ENCODE measurements at places on chromosomes 1 and 21.
A peak's percentile ranks its signal among the peaks of the same experiment; 100 is the strongest.

- DNase-seq: no peak
These were observed 680.3 kb downstream of the PLA2G4A start for GRCh38 chr1:187509091-187509490.

DNA sequence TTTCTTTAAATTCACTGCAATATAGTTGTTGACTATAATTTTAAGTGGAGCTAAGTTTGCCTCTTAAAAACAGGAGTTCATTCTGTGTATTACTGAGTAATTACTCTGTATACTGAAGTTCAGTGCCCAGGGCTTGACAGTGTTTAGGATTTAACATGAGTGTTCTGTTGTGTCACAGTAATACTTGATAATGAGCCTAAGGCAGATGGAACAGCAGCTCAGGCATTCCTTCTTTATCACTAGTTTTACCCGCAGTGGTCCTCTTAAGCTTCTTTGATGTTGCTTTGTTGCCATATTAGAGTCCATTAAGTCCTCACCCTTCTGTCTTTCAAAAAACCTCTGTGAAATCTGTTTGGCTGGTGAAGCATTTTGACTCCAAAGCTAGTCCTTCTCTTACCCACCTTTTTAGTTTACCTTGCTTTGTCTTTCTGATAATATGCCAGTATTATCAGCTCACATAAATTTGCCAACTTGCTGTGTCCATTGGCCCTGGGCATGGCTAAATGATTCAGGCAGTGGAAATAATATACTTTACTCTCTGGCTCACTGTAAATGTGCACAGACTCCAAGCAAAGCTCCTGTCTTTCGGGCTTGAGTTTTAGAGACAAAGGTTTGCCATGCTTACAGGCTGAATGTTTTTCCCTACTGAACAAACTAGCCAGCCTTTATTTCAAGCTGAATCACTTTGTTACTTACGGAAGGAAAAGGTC, 17.7 kb downstream of the HIPK1 start:
- no peak for DNase-seq

DNA sequence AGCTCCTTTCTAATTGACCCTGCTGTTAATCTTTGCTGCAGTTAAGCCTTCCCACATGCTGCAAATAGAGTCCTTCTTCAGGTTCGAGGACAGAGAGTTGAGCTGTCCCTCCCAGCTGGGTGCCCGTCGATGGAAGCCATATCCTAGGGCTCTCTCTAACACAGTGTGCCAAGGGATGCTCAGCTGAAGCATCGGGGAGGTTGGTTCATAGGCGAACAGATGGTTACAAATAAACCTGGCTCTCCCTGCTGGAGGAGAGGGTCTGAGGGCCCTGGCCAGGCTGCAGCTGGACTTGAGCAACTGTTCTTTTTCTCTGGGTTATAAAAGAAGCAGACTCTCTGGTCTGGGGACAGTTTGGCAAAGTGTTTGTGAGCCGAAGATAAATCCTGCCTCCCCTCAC, 120.3 kb upstream of the C8B start:
- no peak for DNase-seq

- no peak for DNase-seq
These were observed 278.3 kb downstream of the ST6GALNAC3 start for GRCh38 chr1:76352741-76353435.

DNA sequence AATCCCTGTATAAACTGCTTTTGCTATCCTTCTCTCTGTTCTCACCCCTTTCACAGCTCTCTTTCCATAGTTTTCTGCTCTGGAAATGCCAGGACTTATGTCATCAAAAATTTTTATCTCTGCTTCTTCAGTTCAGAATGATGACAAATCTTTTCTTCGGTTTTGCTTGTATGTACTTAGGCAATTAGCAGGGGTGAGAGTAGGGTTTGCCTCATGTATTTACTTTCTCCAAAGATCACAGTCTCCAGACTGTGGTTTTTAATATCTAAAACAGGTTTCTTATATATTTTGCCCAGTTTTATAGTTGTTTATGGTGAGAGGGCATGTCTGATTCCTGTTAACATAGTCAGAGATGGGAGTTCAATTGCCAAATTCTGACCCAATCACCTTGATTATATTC, 235.4 kb upstream of the LYPLAL1 start:
- DNase-seq: no peak

DNA sequence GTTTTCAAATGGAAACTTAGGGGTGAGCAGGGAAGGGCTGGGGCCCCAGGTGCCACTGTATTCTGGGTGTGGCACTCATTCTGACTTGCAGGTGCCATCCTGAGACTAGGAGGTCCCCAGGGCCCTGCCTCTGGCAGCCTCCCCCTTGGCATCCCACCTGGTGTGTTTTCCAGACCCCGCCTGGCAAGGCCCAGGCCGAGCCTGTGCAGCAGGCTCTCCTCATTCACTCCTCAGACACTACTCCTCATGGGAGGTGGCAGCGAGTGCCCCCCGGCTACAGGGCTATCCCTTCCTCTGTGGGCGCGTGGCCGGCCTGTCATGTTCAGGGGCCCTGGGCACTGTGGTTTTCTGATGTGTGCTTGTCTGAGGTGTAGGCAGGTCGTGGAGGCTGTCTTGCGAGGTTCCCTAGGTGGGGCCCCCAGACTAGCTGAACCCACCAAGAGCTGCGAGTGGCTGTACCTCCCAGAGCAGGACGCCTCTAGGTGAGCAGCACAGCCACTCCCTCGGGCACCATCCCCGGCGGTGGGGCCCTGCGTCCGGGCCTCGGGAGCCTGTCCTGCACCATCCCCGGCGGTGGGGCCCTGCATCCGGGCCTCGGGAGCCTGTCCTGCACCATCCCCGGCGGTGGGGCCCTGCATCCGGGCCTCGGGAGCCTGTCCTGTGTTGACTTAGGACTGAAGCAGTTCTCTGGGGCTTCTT, 13.2 kb downstream of the SLX9 start:
- no peak for DNase-seq

DNA sequence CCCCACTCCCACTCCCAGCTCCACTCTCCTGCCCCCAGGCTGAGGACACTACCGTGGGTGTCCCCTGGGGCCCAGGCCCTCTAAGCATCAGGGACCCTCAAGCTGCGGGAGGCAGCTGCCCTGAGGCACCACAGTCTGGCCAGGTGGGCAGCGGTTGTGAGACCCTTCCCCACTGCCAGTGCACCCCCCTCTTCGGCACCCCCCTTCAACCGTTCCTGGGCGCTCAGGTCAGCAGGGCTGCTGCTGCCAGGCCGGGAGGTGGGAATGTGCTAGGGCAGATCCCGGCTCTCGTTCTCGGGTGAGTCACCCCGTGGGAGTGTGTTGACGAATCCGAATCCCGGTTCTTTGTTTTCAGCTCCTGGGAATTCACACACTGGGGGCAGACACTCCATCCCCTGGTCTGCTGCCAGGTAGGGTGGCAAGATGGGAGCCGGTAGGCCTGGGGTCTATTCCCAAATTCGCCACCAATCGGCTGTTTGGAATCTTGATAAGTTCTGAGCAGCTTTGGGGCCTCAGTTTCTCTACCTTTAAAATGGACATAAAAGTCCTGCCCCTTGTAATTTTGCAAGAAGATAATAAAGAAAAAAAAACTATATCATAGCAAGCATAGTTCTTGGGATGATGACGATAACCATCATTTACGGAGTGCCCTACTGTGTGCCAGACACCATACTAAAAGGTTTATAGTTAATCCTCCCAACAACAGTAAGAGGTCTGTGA, 28.5 kb upstream of the CASZ1 start:
- no peak for DNase-seq

GRCh38 chr1:91651661-91652071, 151.0 kb downstream of the CDC7 start:
- no peak for DNase-seq

DNA sequence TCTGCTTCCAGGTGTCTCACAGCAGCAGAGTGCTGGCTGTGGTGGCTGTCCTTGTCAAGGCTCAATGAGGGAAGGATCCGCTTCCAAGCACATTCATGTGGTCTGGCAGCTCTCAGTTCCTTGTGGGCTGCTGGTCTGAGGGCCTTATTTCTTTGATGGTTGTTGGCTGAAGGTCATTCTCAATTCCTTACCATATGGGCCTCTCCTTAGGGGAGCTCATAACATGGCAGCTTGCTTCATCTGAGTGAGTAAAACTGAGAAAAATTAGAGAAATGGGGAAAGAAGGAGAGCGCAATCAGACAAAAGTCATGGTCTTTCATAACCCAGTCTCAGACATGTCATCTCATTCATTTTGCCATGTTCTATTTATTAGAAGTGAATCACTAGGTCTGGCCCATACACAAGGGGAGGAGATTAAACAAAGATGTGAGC, 81.7 kb upstream of the TSPAN2 start:
- DNase-seq: no peak

- no peak for DNase-seq
These were observed 16.9 kb downstream of the PSMB4 start for GRCh38 chr1:151416231-151416630.

- peak; percentile 42 for DNase-seq
These were observed 172.7 kb downstream of the TGFBR3 start for GRCh38 chr1:91712981-91713841.

- DNase-seq: no peak
These were observed 21.0 kb downstream of the IFNAR1 start for GRCh38 chr21:33345751-33346238.
